GM04503 (cell line): ENCODE measurements at places on chromosomes 11 and 22.

- no peak for DNase-seq
These were observed 19.1 kb upstream of the RCN1 start for GRCh38 chr11:32071811-32072210.

DNA sequence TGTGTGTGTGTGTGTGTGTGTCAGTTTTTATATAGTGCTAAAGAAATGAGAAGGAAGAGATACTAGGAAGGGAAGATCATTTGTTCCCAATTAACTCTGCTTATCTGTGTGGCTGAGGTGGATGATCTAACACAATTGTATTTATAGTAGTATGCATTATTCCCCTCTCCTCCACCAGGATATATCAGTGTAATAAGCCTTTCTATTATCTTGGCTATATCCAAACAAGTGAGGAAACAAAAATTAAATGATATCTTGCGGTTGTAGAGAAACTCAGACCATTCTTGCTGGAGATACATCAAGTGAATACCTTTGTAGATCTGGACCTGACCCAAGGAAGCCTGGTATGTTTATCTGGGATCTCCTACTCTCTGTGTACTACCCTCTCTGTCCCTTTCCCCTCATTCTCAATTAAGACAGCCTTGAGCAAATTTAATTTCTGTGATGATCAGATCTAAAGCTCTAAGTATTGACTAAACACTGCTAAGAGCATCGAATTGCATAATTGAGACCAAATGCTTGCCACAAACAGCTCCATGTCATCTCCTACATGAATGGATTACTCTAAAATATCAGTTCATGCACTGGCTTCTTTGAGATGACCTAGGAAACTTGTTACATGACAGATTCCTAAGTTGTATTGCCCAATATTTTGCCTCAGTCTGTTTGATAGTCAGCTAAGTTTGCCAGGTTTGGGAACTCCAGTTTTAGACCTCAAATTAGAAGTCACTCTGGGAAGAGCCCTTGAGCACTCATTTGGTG lies 185.3 kb upstream of the CTSC start:
- no peak for DNase-seq

- no peak for DNase-seq
These were observed 5.9 kb upstream of the C11orf91 start for GRCh38 chr11:33706546-33706945.

GRCh38 chr11:122998727-122999366 lies 17.2 kb upstream of the BSX start:
- DNase-seq: no peak

DNA sequence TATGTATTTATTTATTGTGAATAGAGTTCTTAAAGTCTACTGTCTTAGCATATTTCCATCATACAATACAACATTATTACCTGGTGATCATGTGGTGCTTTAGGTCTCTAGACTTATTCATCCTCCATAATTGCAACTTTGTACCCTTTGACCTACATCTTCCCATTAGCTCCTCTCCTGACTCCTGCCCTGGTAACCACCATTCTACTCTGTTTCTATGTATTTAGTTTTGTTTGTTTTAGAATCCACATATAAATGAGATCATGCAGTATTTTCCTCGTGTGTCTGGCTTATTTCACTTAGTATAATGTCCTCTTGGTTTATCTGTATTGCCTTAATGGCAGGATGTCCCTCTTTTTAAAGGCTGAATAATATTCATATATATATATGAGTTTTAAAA lies 22.7 kb downstream of the NCAM1 start:
- DNase-seq: no peak

DNA sequence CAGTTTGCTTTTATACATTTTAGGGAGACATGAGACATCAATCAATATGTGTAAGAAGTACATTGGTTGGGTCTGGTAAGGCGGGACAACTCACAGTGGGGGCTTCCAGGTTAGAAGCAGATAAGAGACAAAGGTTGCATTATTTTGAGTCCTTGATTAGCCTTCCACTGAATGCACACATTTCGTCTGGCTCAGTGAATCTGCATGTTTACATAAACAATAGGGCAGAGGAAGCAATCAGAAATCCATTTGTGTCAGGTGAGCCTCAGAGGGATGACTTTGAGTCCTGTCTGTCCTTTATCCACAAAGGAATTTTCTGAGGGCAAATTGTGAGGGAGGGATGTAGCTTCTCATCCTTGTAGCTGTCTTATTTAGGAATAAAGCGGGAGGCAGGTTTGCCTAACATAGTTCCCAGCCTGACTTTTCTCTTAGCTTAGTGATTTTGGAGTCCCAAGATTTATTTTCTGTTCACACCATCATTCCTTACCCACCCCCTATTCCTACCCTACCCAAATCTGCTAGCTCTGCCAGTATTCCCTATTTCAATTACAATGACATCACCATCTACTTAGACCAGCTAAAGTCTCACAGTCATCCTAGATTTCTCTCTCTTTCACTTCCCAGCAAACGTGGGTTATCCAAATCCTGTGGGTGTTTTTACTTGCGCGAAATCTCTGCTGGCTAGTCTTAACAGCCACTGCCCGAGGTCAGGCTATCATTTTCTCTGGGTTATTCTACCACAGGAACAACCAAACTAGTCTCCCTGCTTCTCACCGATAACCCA lies 2.9 kb downstream of the SC5D start:
- no peak for DNase-seq

DNA sequence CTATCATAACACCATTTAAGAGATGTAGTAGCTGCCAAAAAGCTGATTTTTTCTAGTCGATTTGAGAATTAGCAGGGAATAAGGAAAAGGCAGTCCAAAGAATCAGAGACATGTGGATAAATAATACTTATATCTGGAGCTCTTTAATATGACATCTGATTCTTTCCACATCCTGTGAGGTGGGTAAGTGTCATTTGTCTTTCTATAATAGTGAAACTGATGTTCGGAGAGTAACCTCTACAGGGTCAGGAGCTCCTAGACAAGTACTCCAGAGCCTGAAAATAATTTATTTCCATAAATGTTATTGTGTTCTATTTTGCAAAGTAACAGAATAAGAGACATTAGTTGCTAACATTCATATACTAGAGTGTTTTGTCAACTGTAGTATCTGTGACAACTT lies 367.6 kb downstream of the DYNC2H1 start:
- DNase-seq: no peak

GRCh38 chr11:2525166-2525861 lies 80.5 kb downstream of the KCNQ1 start:
- no peak for DNase-seq

- no peak for DNase-seq
These were observed 26.2 kb downstream of the IGHMBP2 start for GRCh38 chr11:68929706-68930570.

GRCh38 chr22:48892578-48893287 lies 934.9 kb downstream of the BRD1 start:
- no peak for DNase-seq

GRCh38 chr22:26977741-26978376 lies 320.5 kb downstream of the MIAT start:
- DNase-seq: no peak

DNA sequence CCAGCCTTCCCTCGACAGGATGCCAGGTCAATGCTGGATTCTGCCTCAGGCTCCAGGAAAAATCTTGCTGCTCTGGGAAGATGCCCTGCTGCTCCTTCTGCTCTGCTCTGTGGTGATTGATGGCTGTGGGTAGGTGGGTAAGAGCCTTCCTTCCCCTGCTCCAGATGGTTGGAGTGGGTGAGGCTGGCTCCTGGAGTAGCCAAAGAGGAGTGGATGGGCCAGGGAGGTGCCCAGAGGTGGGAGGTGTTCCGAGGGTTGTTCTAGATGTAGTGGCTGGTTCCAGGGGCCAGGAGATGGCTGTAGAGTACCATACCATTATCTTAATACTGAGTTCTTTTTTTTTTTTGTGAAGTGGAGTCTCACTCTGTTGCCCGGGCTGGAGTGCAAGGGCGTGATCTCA lies 99.6 kb upstream of the THY1 start:
- DNase-seq: no peak

DNA sequence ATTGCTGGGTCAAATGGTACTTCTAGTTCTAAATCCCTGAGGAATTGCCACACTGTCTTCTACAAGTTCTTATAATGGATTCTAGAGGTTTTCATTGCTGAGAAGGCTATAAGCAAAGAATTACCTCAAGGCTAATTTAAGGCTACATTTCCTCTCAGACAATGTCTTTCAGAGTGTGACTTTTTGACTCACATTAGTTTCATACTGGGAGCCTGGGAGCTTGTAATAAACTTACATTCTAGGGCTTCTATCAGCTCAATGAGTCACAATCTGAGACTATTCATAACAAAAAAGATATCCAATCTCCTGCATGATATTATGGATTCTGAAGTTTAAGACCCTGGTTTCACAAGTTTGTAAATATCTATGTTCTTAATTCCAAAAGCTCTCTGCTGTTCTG lies 408.7 kb downstream of the LRRC4C start:
- DNase-seq: no peak

DNA sequence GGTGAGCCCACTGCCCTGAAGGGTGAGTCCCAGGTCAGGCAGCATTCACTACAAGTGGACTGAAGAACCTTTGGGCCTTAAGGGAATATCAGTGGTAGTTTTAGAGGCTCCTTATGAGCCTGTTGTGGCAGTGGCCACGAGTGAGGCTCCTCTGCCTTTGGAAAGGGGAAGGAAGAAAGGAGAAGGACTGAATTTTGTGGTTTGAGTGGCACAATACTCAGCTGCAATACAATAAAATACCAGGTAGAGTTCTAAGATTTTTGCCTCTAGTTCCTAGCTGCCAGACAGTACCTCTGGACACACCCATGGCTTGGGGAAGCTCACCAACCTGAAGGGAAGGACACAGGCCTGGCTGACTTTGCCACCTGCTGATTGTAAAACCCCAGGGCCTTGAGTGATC lies 260.9 kb downstream of the DYNC2H1 start:
- DNase-seq: no peak

- no peak for DNase-seq
These were observed 20.0 kb downstream of the KDM4D start for GRCh38 chr11:94993400-94993943.

DNA sequence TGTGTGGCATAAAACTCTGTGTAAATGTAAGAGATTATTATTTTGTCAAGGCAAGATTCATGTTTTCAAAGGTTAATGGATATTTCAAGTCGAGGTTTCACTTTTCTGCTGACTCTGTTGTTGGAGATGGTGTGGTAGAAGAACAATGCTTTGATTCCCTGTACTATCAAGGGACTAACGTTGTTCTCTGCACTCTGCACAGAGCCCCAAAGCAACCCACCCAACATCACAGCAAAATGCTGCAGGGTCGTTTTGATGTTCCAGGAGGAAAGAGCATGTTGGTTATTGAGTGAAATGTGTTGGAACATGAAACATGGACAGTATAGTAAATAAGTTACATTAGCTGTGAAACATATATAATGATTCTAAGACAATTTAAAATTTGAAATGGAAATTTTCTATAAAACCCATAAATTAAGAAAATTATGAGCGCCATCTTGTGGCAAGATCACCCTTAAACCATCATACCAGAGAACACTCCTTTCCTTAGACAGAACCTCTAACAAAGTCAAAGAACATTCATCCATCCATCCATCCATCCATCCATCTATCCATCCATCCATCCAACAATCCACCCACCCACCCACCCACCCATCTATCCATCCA lies 164.4 kb upstream of the ZBED5 start:
- no peak for DNase-seq

DNA sequence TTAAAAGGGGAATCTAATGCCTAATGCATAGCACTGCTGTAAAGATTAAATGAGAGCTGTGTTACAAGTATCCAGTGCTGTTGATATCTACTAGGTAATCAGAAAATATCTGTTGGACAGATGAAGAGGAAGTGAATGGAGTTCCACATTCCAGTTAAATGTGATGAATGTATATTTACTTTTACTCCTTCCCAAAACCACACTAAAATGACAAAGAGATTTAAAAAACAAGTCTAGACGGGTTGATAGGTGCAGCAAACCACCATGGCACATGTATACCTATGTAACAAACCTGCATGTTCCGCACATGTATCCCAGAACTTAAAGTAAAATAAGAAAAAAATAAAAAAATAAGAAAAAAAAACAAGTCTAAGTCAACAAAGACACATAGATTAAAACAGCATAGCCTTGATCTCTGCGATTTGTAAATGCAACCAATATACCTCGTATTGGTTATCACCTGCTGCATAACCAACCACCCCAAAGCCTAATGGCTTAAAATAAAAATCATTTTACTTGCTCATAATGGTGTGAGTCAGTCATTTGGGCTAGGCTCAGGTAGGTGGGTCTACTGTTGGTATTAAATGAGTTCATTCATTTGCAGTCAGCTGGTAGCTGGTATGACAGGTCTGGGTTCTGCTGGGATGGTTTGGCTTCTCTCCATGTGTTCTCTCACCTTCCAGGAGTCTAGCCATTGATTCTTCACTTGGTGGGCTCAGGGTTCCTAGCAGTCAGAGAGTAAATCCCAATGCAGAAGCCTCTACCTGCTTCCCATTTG lies 39.7 kb upstream of the SLC6A5 start:
- no peak for DNase-seq

- DNase-seq: no peak
These were observed 47.8 kb downstream of the NTM start for GRCh38 chr11:131418189-131418588.

DNA sequence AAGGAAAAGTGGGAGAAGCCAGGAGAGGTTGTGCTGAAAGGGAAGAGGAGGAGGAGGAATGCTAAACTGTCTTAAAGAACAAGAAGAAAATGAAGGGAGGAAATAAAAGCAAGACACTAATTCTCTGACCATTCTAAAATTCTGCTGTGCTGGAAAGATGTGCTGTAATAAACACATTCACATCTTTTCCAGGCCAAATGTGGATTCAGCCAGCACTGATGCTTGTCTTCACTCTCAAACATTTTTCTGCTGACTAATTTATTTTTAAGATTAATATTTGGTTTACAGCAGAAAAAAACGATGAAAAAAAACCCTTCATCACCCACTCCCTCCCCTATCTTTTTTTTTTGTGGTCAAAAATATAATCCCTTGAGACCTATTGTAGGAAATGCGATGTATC lies 223.6 kb downstream of the SWAP70 start:
- peak; percentile 41 for DNase-seq

DNA sequence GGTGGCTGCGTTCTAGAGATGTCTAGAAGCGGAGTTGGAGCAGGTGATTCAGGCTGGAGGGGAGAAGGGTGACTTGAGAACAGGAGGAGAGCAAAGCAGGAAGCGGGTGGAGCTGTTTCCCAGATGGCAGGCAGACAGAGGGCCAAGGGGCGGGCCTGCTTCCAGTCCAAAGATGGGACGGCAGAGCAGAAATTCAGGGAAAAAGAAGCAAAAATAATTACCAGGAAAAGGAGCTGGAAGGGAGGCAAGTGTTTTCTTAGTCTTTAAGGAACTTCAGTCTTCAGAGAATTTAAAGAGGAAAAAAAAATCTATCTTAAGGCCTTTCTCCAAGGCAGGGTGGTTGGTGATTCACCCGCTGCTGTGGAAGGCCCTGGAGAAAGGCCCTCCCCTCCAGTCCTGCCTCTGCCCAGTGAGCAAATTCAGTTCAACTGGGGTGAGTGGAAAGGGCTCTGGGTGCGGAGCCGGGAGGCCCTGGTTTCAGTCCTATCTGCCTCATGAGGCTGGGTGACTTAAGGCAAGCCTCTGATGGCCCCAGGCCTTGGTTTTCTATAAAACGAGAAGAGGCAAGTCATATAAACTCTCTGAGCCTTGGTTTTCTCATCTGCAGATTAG lies 4.5 kb upstream of the CREB3L1 start:
- DNase-seq: no peak
